ENCODE measurements at places on chromosomes 7 and 10.

GRCh38 chr7:28369523-28369922 lies 42.8 kb upstream of the CREB5 start:
- no peak for DNase-seq

DNA sequence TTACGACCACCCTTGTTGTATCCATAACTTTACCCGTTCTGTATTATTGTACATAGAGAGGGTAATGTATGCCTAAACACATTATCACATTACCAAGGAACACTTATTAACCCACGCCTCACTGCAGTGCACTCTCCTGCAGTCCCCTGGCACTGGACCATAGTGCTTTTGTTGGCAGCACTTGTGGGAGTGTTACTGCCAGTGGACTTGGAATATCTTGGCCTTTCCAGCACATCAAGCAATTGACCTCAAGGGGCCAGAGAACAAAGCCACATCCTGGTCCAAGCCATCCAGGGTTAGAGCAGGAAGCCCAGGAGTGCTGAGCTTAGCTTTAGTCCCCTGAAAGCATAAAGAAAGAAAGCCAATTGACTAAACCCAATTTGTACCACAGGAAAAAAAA lies 304.2 kb downstream of the PCDH15 start:
- DNase-seq, result no peak

DNA sequence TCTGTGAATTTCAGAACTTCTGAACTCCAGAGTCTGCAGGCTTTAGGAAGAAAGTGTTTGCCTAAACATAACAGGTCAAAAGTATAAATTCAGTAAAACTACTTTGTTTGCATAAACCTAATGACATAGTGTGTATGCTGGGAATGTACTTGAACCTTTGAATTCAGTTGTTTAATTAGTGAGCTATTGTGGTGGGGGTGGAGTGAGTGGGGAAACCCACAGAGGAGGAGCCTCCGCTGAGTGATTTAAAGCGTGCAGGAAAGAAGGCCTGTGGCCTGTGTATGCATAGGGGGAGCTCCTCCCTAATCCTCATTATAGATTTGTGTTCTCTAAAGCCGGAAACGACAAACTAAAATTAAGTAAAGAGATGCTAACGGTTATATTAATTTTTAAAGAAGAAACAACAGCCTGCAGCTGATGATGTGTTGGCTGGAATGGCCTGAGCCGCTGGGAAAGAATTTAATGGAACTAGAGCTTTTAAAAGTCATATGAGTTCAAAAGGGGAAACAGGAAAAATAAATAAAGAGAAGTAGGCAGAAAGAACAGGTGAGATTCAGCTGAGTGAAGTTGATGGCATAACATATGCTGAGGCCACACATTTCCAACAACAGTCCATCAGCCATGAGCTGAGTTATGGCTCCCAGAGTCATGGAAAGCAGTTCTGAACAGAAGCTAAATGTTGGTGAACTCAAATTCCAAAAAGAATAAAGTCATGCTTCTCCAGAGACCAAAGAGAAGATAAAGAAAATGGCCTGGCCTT lies 595.0 kb downstream of the GRM8 start:
- no peak for DNase-seq

DNA sequence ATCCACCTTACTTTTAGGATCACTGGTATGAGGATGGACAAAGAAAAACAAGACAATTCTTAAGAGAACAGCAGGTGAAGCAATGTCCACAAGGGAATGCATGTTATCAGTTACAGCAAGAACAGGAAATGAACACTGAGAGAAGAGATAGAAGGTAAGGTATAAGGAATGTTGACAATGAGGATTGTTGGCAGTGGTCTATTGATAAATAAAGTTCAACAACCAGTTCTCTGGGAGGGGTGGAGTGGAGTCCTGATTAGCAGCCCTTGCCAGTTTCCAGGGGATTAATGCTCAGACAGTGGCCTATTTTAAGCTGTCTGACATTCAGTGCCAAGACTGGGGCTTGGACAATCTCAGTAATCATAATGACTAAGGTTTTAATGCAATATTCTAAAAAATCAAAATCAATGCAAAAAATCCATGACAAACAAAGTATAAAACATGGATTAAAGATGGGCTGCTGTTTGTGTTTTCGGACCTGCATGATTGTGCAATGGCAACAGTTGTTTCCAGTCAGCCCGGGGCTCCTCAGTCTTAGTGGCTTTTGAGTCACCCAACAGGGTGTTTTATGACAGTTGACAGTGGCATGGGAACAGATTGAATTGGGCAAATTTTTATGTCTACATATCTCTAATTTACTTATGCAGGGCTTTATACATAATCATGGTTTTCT lies 13.8 kb upstream of the AKR1B1 start:
- DNase-seq, result no peak

GRCh38 chr7:22639396-22639795 lies 87.6 kb upstream of the IL6 start:
- DNase-seq, result no peak

Data from activated naive CD8-positive, alpha-beta T cell treated with anti-CD3 and anti-CD28 coated beads for 36 hours (primary cell).